Stimulated activated CD8-positive, alpha-beta memory T cell treated with anti-CD3 and anti-CD28 coated beads, Interleukin-15, amount 100 ng/mL, for 4 hours (primary cell): ENCODE measurements at places on chromosomes 7 and 10.

GRCh38 chr10:86165666-86166065 is 200.9 kb downstream of the GRID1 start:
- no peak for DNase-seq

DNA sequence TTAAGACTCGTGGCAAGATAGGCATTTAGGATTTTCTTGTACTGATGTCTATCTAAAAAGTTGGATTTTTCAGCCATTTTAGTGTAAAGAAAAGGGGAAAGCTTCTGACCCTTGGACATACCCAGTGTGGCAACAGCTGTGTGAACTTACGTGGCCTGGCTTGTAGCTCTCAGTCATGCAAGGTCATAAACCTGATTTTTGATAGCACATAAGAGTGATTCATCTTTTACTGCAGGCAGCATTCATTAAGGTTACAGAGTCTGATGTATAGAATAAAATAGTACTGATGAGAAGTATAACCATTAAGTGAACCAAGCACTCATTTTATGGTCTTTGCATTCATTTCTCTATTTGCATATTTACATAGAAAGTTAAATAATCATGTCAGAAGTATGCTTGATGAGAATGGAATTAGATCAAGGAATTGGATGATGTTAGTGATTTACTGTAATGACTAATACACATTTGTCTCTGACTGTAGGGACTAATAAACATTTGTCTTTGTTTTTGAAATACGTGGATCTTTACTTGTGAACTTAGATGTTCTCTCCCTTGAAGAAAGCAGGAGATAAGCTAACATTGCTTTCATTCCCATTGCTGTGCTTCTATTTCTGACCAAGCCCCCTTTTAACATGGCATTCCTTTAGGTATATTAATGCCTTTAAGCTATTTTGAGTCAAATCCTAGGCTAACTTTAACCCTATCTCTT is 88.2 kb downstream of the GSDME start:
- DNase-seq: no peak

DNA sequence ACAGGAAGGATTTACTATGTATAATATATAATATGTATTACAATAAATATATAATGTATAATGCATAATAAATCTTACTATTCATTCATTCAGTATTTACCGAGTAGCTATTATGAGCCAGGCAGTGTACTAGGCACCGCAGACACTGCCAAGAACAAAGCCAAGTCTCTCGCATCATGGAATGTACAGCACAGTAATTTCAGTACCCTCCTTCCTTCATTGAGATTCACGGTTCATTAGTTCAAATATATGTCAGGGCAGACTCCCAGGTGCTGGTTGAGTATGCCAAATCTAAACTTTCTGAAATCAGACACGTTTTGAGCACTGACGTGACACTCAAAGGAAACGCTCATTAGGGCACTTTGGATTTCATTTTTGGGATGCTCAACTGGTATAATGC is 9.1 kb downstream of the USP6NL start:
- no peak for DNase-seq

- no peak for DNase-seq
Observed at GRCh38 chr7:143265017-143265693, 1.9 kb downstream of the GSTK1 start.

GRCh38 chr10:74103560-74104258 is 46.9 kb downstream of the AP3M1 start:
- DNase-seq: no peak

DNA sequence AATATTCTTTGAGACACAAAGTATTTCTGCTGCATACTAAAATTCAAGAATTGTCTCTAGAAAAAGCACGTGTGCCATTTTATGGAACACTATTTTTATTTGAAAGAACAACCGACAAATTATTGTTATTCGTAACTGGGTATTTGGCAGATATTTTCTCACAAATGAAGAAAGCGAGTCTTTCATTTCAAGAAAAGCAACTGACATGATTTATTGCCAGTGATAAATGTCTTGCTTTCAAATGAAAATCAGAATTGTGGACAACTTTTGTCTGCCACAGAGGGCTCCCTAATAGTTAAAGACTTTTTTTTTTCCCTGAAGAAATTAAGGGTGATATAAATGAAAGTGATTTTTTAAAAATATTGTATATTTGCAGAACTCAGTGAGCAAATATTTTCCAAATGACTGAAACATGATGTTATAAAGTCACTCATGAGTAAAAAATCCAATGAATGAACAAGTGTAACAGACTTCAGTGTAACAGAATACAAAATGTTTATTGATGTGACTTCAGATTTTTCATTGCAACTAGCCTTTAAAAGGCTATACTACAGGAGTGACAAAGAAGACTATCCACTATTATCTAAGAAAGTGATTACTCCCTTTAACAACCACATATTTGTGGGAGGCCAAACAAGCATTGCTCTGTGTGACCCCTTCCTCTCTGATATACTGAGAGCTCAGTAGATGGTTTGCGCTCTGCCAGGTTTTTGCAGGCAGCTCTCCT is 49.0 kb upstream of the SEMA3E start:
- DNase-seq: no peak

- no peak for DNase-seq
Observed at GRCh38 chr7:50821457-50822008, 38.8 kb upstream of the GRB10 start.

GRCh38 chr10:102455893-102456471 is 4.6 kb upstream of the C10orf95 start:
- no peak for DNase-seq

DNA sequence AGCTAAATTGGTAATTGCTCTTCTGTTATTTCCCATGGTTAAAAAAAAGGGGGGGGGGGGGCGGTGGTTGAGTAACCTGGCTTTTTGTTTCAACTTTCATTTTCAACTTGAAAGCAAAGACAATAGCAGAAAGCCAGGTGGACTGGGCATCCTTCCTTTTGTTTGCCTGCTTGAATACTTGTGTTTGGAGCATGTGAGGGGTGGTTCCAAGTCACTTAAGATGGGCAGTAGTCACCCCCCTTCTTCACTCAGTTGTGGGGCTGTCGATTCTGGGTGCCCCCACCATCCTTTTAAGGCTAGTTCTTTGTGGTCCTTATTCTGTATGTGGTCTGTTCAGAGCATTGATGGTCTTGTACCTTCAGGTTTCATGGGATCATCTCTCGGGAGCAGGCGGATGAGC is 165.6 kb upstream of the PRR15 start:
- no peak for DNase-seq

GRCh38 chr7:131568510-131568909 is 12.1 kb upstream of the PODXL start:
- no peak for DNase-seq

DNA sequence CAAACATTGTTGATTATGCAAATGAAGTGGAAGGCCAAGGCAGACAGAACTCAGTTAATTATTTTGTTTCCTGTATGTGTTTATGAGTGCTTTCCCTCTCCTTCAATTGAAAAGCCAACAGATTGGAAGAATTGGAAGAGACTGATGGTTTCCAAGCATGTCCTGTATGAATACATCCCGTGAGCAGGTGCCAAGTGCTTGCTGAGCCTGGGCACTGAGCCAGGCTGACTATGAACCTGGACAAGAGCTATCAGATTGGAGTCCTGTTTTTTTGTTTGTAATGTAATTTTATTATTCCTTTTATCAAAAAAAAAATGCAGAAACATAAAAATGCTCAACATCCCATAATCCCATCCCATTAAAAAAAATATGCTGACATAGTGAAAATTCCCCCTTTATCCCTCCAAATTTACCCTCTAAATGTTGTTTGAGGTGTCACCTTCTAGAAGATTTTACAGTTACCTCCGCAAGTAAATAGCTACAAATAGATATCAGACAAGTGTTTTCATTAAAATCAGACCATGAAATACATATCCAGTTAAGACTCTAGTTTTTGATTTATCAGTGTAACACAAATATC is 449.5 kb downstream of the GRID1 start:
- DNase-seq: no peak

- no peak for DNase-seq
Observed at GRCh38 chr7:122006687-122007086, 133.7 kb downstream of the PTPRZ1 start.

- no peak for DNase-seq
Observed at GRCh38 chr7:49513911-49514310, 259.5 kb upstream of the VWC2 start.

DNA sequence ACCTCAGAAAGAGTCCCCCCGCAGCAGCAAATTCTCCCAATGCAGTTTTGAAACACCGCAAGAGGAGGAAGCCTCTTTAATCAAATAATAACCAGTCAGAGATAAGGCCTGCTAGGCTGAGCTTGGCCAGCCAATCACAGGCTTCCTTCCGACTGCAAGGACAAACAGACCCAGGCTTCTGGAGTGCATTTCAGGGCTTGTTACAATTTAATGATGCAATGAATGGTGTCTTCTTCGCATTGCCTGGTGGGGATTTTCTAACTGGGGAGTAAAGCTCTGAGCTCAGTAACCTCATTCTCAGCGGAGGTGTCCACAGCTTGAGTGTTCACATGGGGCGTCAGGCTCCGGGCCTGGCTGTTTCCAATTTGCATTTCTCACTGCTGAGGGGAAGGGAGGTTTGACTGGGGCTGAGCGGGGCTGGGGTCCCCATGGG is 31.8 kb upstream of the GPAM start:
- DNase-seq: no peak

DNA sequence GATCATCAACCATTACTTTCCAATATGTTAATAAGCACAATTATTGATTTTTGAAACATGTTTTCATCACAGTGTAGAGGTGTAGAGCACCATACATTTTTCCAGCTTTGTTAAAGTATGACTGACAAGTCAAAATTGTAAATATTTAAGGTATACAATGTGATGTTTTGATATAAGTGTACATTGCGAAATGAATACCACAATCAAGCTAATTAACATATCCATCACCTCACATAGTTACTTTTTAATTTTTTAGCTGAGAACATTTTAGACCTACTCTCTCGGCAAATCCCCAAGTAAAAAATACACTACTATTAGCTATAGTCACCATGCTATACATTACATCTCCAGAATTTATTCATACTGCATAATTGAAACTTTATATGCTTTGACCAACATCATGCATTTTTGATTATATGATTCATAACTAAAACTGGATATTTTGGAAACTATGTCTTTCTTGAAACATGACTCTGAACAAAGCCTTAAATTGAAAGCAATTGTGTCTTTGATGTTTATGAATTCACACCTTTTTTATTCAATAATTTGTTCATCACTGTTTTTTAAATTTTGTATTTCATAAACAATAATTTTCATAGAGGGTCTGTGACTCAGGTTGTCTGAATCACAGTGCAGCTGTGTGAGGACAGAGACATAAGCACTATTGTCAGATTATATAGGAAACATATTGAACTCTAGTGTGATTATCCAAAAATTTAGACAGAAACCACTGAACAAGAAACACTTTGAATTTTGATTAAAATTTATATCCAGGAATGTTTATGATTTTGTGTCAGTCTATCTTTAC is 486.1 kb downstream of the SEMA3D start:
- no peak for DNase-seq

- DNase-seq: no peak
Observed at GRCh38 chr7:155702616-155703015, 58.2 kb downstream of the RBM33 start.

DNA sequence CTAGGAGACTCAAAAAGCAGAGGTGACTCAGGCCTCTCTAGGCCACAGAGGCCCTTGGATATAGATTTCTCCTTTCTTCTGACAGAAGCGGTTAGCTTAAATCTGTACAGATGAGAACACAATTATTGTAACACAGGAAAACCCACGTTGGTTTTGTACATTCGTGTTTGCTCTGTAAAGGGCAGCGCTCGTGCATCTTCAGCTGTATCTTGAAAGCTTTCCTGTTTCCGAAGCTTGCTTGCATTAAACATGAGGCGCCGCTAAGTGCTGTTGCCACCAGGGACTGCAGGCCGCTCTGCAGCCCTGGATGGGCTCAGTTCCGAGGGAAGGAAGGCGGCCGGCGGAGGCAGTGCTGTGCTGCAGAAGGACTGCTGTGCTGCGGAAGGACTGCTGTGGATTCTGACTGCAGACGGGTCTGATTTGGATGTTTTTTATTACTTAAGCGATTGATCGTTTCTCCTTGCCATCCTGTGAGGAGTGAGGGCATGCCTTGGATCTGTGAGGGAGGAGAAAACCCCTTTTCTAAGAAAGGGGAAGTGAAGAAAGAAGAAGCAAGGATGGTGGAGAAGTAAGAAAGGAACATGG is 53.3 kb downstream of the FHIP2A start:
- DNase-seq: no peak

DNA sequence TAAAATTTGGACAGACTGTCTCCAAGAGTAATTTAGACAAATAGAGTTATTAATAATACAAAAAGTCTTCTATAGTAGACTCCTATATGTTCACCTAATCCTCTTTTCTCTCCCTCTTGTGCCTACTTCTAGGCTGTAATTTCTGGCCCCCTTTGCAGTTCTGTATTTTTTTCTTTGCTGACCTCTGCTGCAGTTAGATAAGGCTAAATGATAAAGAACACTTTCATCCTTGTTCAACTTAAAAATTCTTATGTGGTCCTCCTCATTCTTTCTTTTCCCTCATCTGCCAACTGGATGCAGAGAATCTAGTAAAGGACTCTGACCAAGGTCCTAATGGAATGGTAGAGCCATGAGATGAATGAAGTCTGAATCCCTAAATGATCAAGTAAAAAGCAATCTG is 20.1 kb downstream of the GLCCI1 start:
- DNase-seq: no peak

GRCh38 chr10:58266003-58266825 is 1.5 kb downstream of the IPMK start:
- DNase-seq: no peak

GRCh38 chr7:11434366-11434765 is 397.6 kb downstream of the THSD7A start:
- DNase-seq: no peak

GRCh38 chr10:16828701-16829175 is 11.5 kb upstream of the RSU1 start:
- DNase-seq: no peak

DNA sequence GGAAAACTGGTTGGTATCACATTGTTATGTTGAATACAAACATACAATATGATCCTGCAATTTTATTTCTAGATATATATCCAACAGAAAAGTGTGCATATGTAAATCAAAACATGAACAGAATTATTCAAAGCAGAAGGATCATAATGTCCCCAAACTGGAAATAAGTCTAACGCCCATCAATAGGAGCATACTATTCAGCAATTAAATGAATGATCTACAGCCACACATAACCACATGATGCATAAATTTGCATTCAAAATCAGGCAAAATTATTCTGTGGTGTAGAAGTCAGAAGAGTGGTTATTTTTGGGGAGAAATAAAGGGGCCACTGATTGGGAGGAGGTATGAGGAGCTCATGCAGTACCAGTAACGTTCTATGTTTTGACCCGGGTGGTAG is 28.6 kb downstream of the NPY start:
- DNase-seq: no peak

DNA sequence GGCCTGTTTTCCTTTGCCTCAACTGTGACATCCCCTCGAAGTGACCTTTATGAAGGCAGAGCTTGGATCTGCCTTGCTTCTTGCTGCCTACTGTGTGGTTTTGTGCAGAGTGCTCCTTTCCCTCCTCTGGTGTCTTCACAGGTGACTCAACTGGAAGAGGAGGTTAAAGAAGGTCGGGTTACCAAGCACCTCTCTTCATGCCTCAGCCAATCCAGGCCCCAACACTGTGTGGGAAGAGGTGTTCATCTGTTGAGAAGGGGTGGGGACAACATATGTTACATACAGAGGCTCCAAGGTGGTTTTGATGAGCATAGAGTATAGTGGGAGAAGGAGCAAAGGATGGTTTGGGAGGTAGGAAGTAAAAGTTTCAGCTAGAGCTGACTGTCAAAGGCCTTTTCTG is 155.7 kb downstream of the AUTS2 start:
- no peak for DNase-seq

GRCh38 chr7:139748941-139749340 is 28.9 kb downstream of the HIPK2 start:
- DNase-seq: no peak

- no peak for DNase-seq
Observed at GRCh38 chr10:111698711-111699110, 484.9 kb downstream of the GPAM start.
